ENCODE measurements at places on chromosomes 3 and 15. TPM values are rescaled to one million over a fixed set of nuclear protein-coding genes. Genes with fewer than 3 reads are reported as not detected.

Gene FAM107A
- polyA plus RNA-seq: not detected

Gene ZKSCAN7
- polyA plus RNA-seq: 0.88 TPM

Gene FGF12
- not detected for polyA plus RNA-seq

Gene CASR
- polyA plus RNA-seq: not detected

Gene KLF15
- not detected for polyA plus RNA-seq

Gene ACAN
- polyA plus RNA-seq: not detected

Gene PYGO1
- not detected for polyA plus RNA-seq

Gene VPS18
- 20.8 TPM for polyA plus RNA-seq

Measured in immature natural killer cell (primary cell).